ENCODE measurements at places on chromosomes 7 and 10.

DNA sequence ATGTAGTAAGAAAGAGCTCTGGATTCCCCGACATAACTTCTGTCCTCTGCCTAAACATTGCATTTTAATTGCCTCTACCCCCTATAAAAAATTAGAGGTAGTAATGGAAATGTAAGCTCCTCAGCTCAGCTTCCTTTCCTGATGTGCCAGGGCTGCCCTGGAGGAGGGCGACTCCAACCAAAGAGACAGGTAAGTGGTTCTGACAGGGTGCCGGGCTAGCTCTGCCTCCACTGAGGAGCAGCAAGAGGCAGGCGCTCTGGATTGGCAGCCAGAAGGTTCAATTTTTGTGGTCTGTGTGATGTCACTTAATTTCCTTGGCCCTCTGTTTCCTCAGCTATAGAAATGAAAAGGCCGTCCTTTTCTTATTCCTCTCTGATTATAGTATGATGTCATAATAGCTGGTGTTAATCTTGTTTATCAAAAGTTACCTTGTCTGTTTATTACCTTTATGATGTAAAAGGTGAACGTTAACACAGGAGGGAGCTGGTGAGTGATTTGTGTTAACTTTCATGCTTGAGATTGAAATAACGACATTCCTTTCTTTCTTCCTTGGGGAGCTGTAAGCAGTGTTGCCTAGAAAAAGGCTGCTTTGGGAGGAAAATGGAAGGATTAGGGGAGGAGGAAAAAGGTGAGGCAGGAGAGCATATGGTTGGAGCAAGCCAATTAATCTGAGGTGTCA lies 51.8 kb downstream of the ANLN start:
- DNase-seq: no peak

GRCh38 chr7:42617806-42618457 lies 293.9 kb downstream of the C7orf25 start:
- no peak for DNase-seq

DNA sequence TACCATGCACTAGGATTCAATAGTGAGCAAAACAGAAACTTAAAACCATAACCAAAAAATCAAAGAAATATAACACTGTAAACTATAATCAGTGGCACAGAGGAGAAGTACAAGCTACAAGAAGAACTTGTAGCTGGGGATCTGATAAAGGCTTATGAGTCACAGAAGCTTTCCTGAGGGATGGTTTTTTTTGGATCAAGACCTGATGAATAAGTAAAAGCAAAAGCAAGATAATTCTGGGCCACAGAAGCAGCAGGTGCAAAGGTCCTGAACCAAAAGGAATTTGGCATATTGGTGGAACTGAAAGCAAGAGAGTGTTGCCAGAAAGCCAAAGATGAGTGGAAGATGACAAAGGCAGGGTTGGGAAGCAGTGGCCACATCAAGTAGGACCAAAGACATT lies 37.4 kb upstream of the BET1 start:
- no peak for DNase-seq

GRCh38 chr10:88456730-88457129 lies 126.4 kb downstream of the RNLS start:
- DNase-seq: no peak

GRCh38 chr10:6204063-6204340 lies 1.3 kb downstream of the PFKFB3 start:
- DNase-seq: peak; percentile 66

DNA sequence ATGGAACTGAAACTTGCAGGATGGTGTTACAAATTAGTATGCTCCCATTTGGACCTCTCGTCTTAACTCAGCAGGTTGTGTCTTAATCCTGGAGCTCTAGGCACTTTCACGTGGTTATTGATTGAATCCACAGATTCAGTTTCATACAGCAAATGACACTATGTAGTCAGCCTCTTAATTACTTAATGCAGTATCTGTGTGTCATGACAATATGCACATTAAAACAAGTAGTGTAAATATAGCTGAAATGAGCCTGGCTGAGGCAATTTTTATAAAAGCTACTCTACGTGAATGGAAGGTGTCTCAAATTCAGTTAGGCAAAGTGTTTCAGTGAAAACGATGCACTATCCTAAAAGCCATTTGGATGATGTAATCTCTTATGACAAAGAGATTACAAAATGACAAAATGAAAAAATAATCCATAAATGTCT lies 86.8 kb downstream of the CD36 start:
- DNase-seq: no peak

- DNase-seq: no peak
These were observed 9.5 kb upstream of the IDI2 start for GRCh38 chr10:1035201-1035600.

GRCh38 chr10:70618663-70619062 lies 16.1 kb upstream of the PRF1 start:
- DNase-seq: no peak

- peak; percentile 15 for DNase-seq
These were observed 22.4 kb upstream of the AHR start for GRCh38 chr7:17275749-17276671.

GRCh38 chr7:27220440-27220955 lies 20.6 kb upstream of the HOXA13 start:
- no peak for DNase-seq

GRCh38 chr7:40527723-40528122 lies 392.9 kb downstream of the SUGCT start:
- no peak for DNase-seq

GRCh38 chr10:47057471-47057870 lies 146.2 kb downstream of the PTPN20 start:
- no peak for DNase-seq

GRCh38 chr7:90629297-90629918 lies 33.3 kb downstream of the CDK14 start:
- no peak for DNase-seq

DNA sequence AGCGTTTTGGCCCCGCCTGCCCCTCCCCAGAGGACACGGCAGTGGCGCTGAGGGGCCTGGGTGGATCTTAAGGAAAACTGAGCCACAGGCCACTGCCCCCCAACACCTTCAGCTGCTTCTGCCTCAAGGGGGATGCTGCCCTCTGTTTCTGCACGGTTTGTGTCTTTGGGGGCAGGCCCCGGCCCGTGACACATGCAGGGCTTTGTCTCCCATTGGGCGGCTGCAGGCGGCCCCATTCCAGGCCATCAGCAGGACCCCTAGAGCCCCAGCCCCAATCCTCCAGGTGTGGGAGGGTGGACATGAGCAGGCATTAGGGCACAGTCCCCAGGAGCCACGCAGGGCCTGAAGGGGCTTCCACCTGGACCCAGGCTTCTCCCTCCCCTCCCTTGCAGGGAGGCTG lies 25.3 kb upstream of the PPP2R2D start:
- DNase-seq: no peak

DNA sequence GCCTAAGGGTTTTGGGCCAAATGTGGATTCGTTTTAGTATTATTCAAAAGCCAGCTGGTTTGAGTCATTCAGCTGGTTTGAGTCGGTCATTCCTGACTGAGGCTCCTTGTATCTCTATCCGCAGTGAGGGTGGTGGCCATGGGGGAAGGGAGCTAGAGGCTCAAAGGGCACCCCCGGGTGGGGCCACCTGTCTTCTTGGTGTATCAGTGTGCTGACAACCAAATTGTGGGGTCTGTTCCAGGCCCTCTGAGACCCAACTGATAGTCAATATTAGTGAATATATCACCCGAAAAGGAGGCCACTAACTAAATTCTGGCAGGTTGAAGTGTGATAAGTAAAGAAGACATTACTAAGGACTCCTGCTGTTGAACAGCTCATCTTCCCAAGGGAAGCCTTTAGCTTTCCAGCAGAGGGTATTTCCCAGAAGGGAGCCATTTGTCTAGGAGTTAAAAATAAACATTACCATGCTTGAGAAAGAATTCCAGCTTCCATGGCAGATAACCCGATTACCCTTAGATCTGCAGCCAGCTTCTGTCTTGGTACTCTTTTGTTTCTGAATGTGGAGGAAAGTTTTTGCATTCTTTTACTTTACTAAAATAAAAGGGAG lies 29.9 kb upstream of the DDX50 start:
- DNase-seq: no peak

DNA sequence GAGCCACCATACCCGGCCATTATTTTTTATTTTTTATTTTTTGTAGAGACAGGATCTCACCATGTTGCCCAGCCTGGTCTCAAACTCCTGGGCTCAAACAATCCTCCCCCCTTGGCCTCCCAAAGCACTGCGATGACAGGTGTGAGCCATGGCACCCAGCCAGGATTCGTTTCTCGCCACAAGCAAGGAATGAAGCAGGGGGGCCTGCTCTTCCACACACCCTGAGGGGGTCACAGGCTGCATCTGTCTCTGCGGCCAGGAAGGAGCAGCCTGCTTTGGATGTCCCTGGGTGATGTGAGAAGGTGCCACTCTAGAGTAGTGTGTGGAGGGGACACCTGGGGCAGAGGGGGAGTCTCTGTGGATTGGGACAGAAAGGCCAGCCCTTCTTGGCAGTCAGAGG lies 61.3 kb upstream of the TNRC18 start:
- no peak for DNase-seq

DNA sequence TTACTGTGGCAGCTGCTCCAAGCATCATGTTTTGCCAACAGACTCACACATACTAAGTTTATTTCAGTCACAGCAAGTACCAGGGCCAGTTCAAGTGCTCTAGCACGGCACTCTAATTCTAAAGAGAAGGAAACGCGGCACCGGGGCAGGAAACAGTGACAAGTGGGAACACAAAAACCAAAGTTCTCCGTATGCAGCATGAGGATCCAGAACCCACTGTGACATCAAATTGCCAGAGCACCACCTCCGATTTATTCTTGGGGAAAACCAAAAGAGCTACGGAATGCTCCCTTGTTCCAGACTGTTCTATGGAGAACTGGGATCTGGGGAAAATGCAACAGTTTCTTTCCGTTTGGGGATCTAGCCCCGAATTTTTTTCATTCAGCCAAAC lies 448 bp upstream of the PTER start:
- DNase-seq: no peak

DNA sequence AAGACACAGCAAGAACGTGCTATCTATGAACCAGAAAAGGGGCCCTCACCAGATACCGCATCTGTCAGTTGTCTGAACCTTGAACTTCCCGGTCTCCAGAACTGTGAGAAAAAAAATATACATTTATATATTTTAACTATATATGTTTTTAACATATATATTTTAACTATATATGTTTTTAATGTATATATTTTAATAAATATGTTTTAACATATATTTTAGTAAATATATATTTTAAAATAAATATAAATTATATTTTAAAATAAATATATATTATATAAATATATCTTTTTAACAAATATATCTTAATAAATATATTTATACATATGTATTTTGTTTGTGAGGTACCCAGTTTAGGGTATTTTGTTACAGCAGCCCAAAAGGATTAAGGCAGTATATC lies 958.2 kb upstream of the AUTS2 start:
- DNase-seq: no peak

DNA sequence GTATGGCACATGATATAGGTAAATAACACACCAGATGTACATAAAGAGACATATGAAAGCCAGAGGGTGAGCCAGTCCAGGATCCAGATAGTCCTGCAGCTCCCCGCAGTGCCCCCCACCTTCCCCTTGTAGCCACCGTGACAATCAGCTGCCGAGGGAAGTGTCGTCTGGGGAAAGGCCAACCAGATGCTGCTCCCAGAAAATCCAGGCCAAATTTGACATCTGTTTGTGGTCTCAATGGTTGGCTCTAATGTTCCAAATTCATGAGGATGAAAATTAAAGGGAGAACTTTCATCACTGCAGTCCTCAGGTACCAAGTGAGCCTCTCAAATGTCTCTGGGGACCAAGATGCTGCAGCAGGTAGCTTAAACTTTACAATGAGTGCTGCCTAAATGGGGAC lies 210.3 kb downstream of the PTEN start:
- no peak for DNase-seq
